ENCODE measurements at places on chromosomes 7 and 10. TPM values are rescaled to one million over a fixed set of nuclear protein-coding genes. Genes with fewer than 3 reads are reported as not detected.

The PNLIP gene
- total RNA-seq = not detected

The ZEB1 gene
- 94.4 TPM for total RNA-seq

The STEAP2 gene
- total RNA-seq = 10.3 TPM

The GSAP gene
- 7.6 TPM for total RNA-seq

The ITPRIP gene
- total RNA-seq = 34.1 TPM

The TMEM273 gene
- 20.7 TPM for total RNA-seq

The FANK1 gene
- 0.77 TPM for total RNA-seq

The MSS51 gene
- total RNA-seq = 9.4 TPM

The HABP2 gene
- not detected for total RNA-seq

The DNAJB9 gene
- 57.1 TPM for total RNA-seq

- DNase-seq = no peak
Observed at GRCh38 chr10:94343151-94343550, 19.6 kb downstream of the NOC3L start.

DNA sequence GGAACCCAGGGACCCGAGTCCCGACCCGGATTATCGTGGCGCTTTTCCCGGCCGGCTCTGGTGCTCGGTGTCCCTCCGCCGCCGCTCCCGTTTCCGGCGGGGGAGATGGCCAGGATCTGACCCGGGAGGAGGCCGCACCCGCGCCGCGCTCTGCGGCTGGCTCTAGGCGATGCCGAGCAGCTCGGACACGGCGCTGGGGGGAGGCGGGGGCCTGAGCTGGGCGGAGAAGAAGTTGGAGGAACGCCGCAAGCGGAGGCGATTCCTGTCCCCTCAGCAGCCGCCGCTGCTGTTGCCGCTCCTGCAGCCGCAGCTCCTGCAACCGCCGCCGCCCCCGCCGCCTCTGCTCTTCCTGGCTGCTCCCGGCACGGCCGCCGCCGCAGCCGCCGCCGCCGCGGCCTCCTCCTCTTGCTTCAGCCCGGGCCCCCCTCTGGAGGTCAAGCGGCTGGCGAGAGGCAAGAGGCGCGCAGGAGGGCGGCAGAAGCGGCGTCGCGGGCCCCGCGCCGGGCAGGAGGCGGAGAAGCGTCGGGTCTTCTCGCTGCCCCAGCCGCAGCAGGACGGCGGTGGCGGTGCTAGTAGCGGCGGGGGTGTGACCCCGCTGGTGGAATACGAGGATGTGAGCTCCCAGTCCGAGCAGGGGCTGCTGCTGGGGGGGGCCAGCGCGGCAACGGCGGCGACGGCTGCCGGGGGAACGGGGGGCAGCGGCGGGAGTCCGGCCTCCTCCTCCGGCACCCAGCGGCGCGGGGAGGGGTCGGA lies 593 bp downstream of the CDK13 start:
- peak; percentile 65 for DNase-seq

GRCh38 chr10:72847681-72848080 lies 45.9 kb upstream of the OIT3 start:
- no peak for DNase-seq

DNA sequence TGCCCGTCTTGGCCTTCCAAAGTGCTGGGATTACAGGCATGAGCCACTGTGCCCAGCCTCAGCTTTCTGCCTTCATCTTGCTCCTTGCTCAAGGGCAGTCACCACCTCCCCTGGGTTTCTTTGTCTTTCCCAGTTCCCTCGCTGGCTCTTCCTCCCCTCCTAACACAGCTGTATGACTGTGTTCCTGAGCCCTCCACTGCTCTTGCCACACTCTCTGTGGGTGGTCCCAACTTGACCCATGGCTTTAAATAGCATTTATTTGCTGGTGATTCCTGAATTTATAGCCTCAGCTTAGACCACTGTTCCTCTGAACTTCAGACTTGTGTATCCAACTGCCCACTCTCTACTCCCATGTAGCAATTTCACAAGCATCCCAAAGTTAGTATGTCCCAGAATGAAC lies 181.3 kb downstream of the BAMBI start:
- DNase-seq = no peak

GRCh38 chr7:155644178-155644970 lies at the start of gene RBM33:
TSS of gene RBM33 (plus strand) at chr7:155644661. CDS start at chr7:155644877, 216 bp downstream.
- peak; percentile 75 for DNase-seq

- DNase-seq = no peak
Observed at GRCh38 chr7:94183891-94184290, 179.7 kb upstream of the BET1 start.

- DNase-seq = no peak
Observed at GRCh38 chr7:149278396-149278795, 16.4 kb downstream of the ZNF783 start.

DNA sequence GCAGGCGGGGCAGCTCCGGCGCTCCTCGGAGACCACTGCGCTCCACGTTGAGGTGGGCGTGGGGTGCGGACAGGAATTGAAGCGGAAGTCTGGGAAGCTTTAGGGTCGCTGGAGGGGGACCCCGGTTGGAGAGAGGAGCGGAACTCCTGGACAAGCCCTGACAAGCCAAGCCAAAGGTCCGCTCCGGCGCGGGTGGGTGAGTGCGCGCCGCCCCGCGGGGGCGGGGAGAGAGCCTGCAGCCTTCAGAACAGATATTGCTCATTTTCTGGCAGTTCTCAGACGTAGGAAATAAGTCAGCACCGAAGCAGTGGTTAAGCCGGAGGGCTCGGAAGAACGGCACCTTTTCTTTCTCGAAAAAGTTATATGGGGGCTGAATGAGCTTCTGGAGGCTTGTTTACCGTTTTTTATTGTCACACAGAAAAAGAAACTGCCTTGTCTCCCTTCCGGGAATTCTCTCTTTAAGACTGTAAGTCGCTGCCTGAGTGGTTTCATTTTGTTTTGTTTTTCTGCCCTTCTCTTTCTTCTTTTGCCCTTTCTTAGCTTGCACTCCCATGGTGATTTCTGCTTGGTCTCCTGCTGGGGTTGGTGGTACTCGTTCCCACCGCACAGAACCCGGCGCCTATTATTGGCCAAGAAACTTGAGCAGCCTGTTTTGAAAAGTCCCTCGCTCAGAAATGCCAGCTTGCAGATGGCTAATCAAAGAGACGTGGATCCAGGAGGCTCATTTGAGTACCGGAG lies 732 bp downstream of the FAS start:
- peak; percentile 78 for DNase-seq

DNA sequence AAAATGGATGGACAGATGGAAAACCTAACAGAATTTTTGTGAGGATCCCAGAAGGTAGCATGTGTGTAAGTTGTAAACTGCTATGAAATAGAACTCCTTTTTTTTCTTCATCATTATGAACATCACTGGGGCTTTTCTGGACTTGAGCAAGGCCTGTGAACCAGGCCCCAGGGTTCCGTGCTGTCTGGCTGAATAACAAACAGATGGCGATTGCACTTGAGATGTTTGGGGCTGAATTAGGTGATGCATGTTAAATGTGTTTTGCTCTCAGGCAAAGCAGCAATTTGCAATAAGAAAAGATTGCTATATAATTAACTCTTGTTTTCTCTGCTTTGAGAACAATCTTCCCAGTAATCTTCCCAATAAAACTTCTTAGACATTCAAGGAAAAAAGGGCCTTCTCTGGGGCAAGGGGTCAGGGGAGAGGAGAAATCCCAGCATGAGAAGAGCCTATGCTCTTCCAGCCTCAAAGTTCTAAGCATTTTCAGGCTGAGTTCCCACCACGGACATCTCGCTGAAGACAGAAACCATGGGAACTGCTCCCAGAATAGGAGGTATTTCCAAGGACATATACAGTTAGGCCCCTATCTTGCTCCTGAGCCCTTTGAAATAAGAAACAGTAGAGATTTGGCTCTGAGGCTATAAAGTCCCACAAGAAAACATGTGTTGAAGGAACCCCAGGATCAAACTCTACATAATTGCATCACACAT lies 98.7 kb downstream of the ITIH5 start:
- no peak for DNase-seq

DNA sequence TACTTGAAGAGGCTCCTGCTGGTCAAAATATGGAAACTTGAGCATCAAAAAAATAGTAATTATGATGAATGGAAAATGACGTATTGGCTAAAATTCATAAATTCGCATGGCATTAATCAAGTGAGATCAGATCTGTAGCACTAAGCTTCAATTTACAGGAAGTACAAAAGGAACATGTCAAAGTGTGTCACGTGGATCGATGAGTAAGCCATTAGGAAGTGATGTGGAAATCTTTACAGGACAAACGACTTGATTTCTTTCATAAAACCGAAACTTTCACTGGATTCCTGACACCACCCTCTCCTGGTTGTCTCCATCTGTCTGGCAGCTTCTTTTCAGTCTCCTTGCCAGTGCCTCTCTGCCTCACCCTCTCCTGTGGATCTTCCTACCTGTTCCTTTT lies 25.8 kb downstream of the AKR1C8 start:
- DNase-seq = no peak

DNA sequence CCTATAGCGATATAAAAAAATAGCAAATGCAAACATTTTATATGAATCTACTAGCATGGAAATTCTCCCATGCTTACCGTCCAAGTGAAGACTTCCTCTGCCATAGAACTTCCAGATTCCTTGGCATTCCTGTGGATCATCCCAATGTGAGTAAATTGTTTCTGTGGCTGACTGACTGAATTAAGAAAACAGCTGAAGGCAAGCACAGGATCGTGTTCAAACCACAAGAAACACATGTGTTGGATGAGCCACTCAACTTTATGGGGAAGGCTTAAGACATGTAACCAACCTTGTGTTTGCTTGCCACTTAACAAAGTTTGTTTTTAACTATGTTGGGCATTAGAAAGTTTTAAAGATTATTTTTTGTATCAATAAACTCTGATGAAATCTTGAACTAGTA lies 2.6 kb upstream of the MYPN start:
- DNase-seq = no peak

GRCh38 chr7:29019896-29020295 lies 61.8 kb upstream of the TRIL start:
- no peak for DNase-seq

DNA sequence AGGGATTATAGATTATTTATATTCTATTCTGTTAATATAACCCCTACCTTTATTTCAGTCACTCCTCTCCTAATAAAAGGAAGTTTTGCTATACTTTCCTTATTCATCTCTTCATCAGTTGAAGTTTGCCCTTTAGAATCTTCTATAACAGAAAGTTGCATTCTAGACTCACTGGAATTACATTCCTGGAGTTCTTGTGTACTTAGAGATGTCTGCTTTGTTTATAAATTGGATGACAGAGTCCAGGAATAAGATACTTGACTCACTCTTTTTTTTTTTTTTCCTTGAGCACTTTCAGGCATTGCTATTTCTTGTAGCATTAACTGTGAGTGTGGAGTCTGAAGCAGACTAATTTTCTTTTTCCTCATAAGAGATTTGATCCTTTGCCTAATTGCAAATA lies 640.8 kb downstream of the XPNPEP1 start:
- DNase-seq = no peak

GRCh38 chr10:4058514-4059029 lies 273.6 kb upstream of the KLF6 start:
- DNase-seq = no peak

DNA sequence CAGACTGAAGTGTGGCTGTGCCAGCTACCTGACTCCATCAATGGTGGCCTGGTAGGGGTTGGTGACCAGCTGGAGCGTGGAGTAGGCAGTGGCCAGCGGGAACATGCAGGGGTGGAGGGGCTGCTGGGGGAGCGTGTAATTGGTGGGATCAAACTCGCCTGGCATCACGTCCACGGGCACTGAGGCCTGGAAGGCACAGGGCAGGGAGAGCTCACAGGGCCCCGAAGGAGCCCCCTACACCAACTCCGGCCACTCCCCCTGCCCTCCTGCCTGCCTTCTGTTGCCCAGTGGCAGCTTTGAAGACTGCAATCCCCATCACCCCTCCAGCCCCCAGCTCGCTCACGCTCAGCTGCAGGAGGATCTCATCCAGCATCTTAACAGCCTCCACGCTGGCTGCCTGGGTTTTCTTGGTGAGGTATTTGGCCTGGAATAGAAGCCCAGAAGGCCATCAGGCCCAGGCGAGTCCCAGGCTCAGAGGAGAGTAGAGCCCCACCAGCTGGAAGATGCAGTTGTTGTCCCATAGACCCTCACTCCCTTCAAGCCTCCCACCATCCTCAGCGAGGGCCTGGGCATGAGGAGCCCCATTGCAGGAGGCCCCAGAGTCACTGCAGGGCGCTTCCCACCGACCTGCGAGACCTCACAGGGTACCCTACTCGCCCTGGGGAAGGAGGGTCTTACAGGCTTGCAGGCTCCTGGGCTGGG lies 7.1 kb downstream of the POLD2 start:
- DNase-seq = no peak

DNA sequence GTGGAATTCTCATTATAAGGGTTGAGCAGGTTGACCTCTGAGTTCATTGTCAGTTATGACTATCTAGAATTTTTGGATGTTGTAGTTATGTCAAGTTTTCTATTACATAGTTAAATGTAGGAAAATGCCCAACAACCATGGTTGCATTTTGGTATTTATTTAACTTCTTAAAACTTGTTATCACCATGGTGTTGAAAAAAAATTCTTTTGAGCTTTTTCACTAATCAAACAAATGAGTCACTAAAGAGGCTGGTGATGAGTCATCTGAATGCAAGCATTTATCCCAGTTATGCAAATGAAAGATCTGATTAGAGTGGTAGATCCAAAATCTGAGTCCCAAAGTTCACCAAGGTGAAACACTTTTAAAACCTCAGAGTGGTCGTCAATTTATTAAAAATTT lies 624.7 kb upstream of the IGFBP3 start:
- DNase-seq = no peak

GRCh38 chr10:46240684-46241565 lies 45.9 kb upstream of the ANTXRL start:
- no peak for DNase-seq

GRCh38 chr7:122602800-122603199 lies 96.1 kb downstream of the RNF133 start:
- DNase-seq = no peak

DNA sequence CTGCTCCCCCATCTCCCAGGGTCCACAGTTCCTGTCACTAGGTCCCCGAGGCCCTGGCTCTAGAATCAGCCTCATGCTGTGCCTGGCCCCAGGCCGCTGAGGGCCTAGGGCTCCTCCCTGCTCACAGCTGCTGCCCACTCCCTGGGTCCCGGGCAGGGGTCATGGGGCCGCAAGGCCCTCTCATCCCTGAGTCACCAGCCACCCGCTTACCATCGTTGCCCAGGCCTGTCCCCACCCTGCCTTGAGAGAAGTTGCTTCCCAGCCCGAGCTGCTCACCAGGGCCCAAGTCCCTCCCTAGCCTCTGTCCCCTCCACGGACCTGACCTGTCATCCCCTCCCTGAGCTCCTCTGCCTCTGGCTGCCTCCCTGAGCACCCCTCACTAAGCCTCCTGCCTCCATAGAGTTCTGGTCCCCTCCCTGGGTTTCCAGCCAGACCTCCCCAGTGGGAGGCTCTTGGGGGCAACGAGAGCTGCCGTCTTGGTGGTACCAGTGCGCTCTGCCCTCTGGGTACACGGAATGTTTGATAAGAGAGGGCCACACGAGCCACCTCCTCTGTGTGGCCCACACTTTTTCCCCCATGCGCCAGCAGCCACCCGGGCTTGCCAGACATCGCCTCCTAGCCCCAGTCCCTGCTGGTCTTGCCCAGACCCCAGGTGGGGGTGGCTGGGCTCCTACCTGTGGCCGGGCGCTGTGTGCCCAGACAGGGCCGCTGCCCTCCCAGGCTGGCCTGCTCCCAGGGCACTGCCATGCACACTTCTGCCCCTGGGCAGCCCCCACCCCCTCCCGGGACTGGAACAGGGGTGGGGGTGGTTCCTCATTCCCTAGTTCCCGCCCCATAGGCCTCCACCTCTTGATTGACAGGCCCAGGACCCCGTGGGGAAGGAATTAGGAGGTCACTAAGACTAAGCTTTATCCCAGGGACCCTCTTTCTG lies 21.3 kb downstream of the MLXIPL start:
- no peak for DNase-seq

GRCh38 chr7:99456288-99456687 lies 9.7 kb downstream of the ATP5MF start:
- no peak for DNase-seq

Data from heart right ventricle (tissue), 16 donors.